Adipocyte (in vitro differentiated cells): ENCODE measurements at places on chromosomes 7 and 10.

DNA sequence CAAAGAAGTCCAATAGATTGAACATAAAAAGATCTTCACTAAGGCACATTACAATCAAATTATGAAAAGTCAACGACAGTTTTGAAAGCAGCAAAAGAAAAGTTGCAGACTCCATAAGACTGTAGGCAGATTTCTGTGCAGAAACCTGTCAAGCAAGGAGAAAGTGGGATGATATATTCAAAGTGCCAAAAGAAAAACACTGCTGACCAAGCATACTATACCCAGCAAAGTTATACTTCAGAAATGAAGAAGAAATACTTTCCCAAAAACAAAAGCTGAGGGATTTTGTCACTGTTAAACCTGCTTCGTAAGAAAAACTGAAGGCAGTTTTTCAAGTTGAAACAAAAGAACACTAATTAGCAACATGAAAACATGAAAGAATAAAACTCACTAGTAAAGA, 145.5 kb downstream of the ZEB1 start:
- DNase-seq = no peak

DNA sequence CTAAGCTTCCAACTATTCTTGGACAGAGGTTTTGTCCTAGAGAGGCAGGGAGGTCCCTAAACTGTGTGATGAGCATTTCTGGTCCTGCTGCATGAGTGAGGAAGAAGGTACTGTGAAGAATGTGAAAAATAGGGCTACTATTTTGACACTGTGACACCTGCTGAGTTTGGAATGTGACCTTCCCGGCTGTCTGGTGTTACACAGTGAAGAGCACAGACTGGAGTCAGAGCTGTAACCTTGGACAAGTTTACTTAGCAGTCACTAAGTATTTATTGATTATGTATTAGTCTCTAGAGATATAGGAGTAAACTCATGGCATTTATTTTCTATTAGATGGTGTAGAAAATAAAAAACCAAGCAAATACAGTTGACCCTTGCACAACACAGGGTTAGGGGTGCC, 12.3 kb downstream of the GOLGA7B start:
- DNase-seq = no peak

GRCh38 chr10:93445097-93445960, 36.8 kb downstream of the MYOF start:
- DNase-seq = peak; percentile 98

GRCh38 chr7:22702516-22702915, 24.5 kb upstream of the IL6 start:
- peak; percentile 28 for DNase-seq

GRCh38 chr10:132850246-132850645, 64.3 kb upstream of the NKX6-2 start:
- no peak for DNase-seq

- peak; percentile 50 for DNase-seq
Measured at GRCh38 chr10:27948186-27948585, 50.7 kb downstream of the ODAD2 start.

DNA sequence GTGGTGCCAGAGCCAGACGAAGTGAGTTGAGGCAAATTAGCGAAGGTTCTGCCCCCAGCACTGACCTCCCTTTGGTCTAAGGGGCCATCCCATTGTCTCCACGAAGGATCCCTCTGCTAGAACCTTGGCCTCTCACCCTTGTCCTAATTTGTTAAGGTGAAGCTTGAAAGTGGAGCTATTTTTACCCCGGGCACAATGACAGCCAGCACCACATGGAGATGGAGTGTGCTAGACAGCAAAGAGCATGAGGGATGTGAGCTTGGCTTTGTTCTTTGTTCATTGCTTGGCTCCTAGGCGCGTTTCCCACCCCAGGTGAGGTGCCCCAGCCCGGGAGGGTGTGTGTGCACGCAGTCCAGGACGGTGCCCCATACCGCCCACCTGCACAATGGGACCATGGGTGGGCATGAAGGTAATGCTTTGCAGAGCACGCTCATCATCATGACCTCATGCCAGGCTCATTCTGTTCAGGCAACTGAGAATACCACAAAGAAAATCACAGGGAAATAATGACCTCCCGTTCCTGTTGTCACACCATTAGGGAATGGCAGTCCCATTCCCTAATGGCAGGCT, 361.0 kb upstream of the FZD8 start:
- DNase-seq = no peak

DNA sequence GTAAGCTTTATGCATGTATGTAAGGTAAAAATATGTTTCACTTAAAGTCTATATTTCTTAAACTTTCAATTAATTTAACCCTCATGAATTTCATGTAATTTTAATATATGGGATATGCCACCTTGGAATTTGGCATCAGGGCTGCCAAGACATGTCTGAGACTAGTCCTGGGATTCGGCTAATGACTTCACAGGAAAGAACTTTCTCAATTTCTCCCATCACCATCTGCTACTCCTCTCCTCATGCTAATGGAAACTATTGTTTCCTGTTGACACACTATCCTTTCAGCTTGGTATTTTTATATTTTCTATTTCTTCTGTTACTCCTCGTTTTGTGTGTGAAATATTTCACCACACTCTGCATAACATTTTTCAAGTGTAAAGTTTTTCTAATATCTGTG, 205.9 kb downstream of the ARL4A start:
- no peak for DNase-seq

GRCh38 chr7:47550788-47551470, 31.0 kb downstream of the TNS3 start:
- no peak for DNase-seq

- DNase-seq = peak; percentile 80
Measured at GRCh38 chr10:4242561-4243035, 457.6 kb upstream of the KLF6 start.

DNA sequence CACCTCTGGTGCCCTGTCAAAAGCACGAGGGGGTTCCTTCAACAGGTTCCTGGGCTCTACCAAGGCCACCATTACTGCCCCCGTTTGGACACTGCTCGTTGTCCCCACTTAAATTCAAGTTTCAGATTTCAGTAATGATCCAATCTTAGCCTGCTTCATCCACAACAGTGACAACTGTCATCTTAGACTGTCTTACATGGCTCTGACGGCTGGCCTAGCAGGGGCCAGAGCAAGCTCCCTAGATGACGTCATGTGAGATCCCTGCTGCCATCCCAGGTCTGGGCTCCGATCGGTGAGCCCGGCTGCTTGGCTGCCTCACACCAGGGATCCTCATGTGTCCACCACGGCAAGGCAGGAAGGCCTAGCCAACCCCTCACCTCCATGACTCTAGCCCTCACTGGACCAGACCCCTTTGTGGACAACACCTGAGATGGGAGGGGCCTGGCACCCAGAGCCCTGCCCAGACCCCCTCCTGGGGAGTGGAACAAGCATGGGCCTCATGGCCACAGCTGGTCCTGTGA, 82.5 kb downstream of the FAM53B start:
- no peak for DNase-seq

DNA sequence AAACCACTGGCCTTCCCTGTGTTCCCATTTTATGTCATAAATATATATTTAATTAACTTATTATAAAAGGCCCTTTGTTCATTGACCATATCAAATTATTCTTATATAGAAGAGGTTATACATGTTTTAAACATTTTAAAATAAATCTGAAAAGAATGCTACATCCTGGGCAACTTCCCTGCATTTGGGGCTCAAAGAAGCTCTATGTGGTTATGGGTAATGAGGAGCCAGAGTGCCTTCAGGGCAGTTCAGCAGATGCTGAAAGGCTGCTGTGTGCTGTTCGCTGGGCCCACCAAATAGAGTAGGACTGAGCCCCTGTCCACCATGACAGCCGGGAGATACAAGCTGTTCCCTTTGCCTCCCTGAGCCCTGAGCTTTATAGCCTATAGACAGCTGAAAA, 35.9 kb downstream of the HTRA1 start:
- no peak for DNase-seq

DNA sequence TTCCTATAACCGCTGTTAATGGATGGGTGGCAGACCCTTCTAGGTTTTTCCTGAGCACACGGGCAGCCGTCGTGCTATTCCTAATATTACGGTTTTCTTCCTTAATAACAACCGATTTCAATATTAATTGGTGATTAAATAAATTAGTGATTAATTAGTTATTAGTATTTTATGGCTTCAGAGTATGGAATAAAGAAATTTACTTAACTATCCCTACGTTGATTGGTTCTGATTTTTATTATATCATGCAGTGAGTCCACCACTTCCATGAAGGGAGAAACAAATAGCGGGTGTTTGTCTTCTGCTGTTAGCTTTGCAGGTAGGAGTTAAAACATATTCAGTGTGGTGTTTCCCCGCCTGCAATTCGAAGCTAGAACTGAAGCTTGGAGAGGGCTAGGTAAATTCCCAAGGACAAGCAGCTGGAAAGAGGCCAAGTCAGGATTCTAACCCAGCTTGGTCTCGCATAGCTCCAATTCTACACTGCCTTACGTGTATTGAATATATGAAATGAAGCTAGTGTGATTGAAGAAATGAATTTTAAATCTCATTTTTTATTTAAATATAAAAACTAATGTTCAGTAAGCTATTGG, 928 bp upstream of the CSTF2T start:
- peak; percentile 50 for DNase-seq

DNA sequence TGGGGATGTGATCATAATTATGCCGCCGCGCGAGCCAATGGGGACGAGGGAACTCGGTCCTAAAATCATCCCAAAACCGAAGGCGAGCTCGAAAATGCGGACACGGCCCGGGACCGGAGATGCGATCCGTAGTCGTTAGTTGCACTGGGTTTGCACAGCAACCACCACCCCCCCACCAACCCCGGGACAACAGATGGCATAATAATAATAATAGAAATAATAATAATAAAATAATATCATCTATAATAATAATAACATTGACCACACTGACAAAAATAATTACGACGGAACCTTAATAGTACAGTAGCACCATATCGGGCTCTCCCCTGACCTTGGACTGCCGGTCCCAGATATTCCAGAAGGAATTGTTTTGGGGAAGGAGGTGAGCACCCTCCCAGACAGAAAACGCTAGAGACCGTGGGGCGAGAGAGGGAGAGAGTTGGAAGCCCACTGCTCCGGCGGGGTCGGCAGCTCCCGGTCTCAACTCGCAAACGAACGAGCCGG, 1.1 kb upstream of the EMX2 start:
- DNase-seq = no peak

- DNase-seq = no peak
Measured at GRCh38 chr10:75709245-75709644, 277.8 kb downstream of the LRMDA start.

- peak; percentile 67 for DNase-seq
Measured at GRCh38 chr10:61438141-61438988, 14.8 kb downstream of the TMEM26 start.

- DNase-seq = peak; percentile 84
Measured at GRCh38 chr10:130022511-130023299, 58.6 kb upstream of the EBF3 start.

- no peak for DNase-seq
Measured at GRCh38 chr10:19970717-19971116, 154.5 kb downstream of the PLXDC2 start.

GRCh38 chr10:5978230-5978489, 817 bp upstream of the IL15RA start:
- DNase-seq = no peak

DNA sequence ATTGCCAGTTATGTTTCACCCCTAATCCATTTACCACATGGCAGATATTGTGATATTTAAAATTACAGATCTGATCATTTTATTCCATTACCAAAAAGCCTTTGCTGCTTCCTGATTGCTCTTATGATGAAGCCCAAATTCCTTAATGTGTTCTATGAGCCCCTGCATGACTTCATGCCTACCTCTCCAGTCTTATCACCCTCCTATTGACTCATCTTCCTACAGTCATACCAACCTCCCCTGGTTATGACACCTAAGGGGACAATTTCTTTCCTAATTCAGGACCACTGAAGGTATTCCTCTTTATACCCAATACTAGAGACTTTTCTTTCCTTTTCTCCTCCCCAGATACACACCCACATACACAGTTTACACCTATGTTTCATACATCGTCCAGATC, 36.0 kb downstream of the TES start:
- no peak for DNase-seq

- DNase-seq = no peak
Measured at GRCh38 chr7:1410992-1411391, 48.3 kb downstream of the MICALL2 start.

GRCh38 chr10:33664070-33664469, 329.6 kb upstream of the NRP1 start:
- DNase-seq = no peak

GRCh38 chr7:106767498-106768323, 97.4 kb upstream of the PIK3CG start:
- peak; percentile 73 for DNase-seq

GRCh38 chr10:14751014-14751896, 23.4 kb downstream of the FAM107B start:
- no peak for DNase-seq

DNA sequence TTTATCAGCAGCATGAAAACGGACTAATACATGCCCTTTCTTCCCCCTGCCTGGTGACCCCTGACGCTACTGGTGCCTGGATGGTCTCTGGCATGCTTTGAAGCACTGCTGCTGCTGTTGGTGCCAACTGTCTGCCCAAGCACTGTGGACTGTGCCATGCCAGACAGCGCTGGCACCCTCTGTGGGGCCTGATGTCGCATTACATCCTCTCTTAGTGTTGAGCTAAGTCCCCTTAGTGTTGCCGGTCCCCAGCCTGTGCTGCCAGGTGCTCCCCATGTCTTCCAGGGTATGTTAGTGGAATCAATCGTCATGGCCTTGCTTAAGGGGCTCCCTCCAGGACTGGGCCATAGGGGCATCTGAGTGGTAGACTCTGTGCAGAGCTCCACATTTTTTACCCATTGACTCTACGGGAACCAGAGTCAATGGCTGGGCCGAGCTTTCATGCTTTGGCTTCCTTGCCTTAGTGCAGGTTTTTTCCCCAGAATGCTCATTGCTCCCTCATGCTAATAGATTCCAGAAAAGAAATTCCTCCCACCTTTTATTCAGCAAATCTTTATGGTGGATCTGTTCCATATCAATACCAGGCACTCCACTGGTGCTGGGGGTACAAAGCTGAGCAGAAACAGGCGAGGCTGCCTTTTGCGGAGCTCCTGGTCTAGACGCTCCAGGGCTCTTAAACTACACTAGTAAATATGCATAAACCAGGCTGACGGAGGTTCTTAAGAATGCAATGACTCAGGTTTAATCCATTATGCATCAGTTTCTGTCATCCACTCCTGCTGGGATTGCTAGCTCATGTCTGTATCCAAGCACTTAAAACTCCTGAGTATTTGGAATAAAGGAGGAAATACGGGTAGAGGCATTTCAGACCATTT, 21.8 kb upstream of the MRC1 start:
- DNase-seq = peak; percentile 83

GRCh38 chr7:47973739-47974138, 5.7 kb downstream of the HUS1 start:
- no peak for DNase-seq

- DNase-seq = no peak
Measured at GRCh38 chr10:101612872-101613271, 24.8 kb downstream of the DPCD start.
